Activated naive CD4-positive, alpha-beta T cell treated with anti-CD3 and anti-CD28 coated beads for 36 hours (primary cell): ENCODE measurements at places on chromosomes 2 and 18. TPM values are rescaled to one million over a fixed set of nuclear protein-coding genes. Genes with fewer than 3 reads are reported as not detected.

DNA sequence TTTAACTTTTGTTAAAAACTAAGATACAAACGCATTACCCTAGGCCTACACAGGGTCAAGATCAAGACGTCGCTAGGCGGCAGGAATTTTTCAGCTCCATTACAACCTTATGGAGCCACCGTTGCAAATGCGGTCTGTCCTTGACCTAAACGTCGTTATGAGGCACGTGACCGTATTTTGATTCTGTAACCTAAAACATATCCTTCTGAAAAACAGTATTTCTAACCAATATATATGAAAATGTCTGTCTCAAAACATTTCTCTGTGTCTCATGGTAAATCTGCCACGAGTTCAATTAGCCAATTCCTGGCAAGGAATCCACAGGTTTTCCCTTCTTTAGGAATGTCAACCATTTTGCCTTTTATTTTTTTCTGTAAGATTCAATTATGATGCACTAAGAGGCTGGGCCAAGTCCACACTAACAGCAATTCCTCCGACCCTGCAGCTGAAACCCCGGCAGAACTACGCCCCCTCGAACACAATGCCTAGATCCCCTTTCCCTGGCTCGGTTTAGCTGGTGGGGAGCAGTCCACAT lies 1.7 kb downstream of the RTN4 start:
- DNase-seq, result no peak

- DNase-seq, result no peak
Measured at GRCh38 chr2:3432693-3433338, 53.3 kb downstream of the TRAPPC12 start.

GRCh38 chr18:45876161-45876560 lies 50.7 kb downstream of the SIGLEC15 start:
- no peak for DNase-seq

GRCh38 chr2:60067006-60067405 lies 486.4 kb downstream of the BCL11A start:
- DNase-seq, result no peak

GRCh38 chr18:73824671-73825070 lies 323.0 kb downstream of the FBXO15 start:
- DNase-seq, result no peak

- no peak for DNase-seq
Measured at GRCh38 chr2:57105694-57106093, 921.9 kb downstream of the CCDC85A start.

- DNase-seq, result peak; percentile 85
Measured at GRCh38 chr2:113910110-113910717, 20.3 kb downstream of the ACTR3 start.

DNA sequence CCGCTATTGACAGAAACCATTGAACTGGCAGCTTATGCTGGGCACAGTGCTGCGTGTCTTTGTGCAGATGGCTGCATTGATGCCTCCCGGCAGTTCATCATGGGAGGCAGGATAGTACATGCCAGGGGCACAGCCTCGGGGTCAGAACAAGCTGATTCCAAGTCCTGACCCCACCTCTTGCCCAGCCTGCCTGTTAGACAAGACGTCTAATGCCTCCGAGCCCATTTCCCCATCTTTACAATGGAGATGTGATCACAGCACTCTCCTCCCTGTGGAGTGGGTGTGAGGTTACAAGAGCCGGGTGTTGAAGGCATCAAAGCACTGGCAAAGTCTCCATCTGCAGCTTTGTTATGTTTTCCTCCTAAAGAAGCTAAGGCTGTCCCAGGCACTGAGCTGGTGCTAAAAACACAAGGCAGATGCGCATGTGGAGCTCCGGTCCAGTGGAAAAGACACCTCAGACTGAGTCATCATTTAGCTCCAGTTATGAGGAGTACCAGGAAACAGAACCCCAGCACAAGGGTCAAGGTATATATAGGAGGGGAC lies 125.7 kb upstream of the EPAS1 start:
- DNase-seq, result no peak

DNA sequence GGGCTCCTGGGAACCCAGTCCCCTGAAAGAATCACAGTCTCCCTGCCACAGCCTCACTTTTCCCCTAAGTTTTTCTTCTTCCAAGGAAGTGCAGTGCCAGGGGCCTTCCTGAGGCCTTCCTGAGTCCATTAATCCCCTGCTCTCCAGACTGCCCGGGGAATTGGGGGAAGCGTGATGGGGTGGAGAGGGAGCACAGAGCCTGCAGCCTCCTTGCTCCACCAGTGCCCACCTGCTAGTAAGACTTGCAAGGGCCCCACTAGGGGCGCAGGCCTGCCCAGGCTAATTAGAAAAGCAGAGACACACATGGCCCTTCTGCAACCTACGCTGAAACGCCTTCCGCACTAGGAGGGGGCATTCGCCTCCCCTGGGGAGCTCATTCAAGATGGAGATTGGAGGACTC lies 110.6 kb downstream of the MRO start:
- no peak for DNase-seq

DNA sequence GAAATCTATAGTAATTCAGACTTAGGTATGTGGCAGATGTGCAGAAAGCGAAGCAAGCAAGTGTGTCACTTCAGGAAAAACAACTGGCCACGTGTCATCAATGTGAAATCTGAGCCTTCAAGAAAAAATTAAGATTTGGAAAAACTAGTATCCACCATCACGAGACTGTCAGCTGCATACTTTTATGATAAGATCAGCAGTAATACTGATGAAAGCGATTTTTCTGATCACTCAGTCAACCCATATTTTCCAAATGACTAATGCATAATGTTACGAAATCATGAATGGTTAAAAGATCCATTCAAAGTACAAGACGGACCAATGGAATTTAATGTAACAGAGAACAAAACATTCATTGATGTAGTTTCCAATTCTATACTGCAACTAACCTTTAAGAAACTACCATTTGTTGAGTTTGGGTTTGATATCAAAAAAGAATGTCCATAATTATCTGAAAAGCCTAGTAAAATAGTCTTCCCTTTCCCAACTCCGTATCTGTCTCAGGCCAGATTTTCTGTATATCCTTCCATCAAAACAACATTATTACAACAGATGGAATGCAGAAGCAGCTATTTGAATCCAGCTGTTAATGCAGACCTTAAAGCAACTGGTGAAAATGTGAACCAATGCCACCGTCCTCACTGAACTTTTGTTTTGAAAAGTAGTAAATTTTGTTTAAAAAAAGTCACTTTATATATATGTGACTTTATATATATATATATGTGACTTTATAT lies 17.0 kb upstream of the BCL2 start:
- no peak for DNase-seq

GRCh38 chr2:28231110-28231631 lies 161.5 kb upstream of the FOSL2 start:
- no peak for DNase-seq

- DNase-seq, result no peak
Measured at GRCh38 chr2:147660680-147661079, 184.1 kb upstream of the ACVR2A start.

- DNase-seq, result no peak
Measured at GRCh38 chr2:69517410-69517809, 80.2 kb upstream of the NFU1 start.

ACTR2 gene
- total RNA-seq, result 358 TPM

SLC5A6 gene
- 24.8 TPM for total RNA-seq

PJVK gene
- 2.0 TPM for total RNA-seq

CDKL4 gene
- not detected for total RNA-seq

GPR55 gene
- 0.35 TPM for total RNA-seq

EIF2AK2 gene
- total RNA-seq, result 54.5 TPM

TCF4 gene
- total RNA-seq, result 0.49 TPM

ALLC gene
- not detected for total RNA-seq
